ENCODE measurements at places on chromosomes 7 and 10.
A peak's percentile ranks its signal among the peaks of the same experiment; 100 is the strongest.

- DNase-seq = no peak
Observed at GRCh38 chr10:12271210-12271540, 75.2 kb downstream of the CDC123 start.

- DNase-seq = no peak
Observed at GRCh38 chr7:6590645-6591110, 857 bp downstream of the INTS15 start.

DNA sequence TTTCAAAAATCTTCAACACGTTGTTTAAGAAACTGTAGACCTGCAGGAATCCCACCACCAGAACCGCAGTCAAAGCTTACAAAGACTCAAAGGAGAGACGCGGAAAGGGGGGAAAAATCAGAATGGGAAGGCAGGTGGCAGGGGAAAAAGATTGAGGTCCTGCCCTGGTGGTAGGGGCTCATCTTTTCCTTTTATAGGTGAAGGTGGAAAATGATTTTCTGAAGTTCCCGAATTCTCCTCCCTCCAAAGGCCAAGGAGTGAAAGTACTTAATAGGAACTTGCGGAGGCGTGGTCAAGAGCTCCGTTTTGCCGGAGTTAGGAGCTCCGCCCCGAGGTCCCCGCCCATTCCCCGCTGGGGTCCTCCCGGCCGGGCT lies 724 bp downstream of the BBIP1 start:
- DNase-seq = peak; percentile 78

- DNase-seq = no peak
Observed at GRCh38 chr10:1369197-1369596, 313.0 kb downstream of the WDR37 start.

- peak; percentile 16 for DNase-seq
Observed at GRCh38 chr10:13347043-13347499, 1.0 kb downstream of the SEPHS1 start.

GRCh38 chr7:112212571-112212970 lies 6.1 kb downstream of the ZNF277 start:
- DNase-seq = no peak

- DNase-seq = no peak
Observed at GRCh38 chr10:127216274-127216673, 19.9 kb upstream of the INSYN2A start.

GRCh38 chr10:92284112-92284704 lies 6.7 kb downstream of the CPEB3 start:
- DNase-seq = no peak

- no peak for DNase-seq
Observed at GRCh38 chr7:77327932-77328628, 88.1 kb downstream of the GSAP start.
